ENCODE measurements at places on chromosomes 3 and 15.

GRCh38 chr15:70507772-70508371 is 255.5 kb downstream of the UACA start:
- DNase-seq: no peak

- no peak for DNase-seq
Measured at GRCh38 chr3:78221300-78221699, 1181.4 kb downstream of the ROBO2 start.

DNA sequence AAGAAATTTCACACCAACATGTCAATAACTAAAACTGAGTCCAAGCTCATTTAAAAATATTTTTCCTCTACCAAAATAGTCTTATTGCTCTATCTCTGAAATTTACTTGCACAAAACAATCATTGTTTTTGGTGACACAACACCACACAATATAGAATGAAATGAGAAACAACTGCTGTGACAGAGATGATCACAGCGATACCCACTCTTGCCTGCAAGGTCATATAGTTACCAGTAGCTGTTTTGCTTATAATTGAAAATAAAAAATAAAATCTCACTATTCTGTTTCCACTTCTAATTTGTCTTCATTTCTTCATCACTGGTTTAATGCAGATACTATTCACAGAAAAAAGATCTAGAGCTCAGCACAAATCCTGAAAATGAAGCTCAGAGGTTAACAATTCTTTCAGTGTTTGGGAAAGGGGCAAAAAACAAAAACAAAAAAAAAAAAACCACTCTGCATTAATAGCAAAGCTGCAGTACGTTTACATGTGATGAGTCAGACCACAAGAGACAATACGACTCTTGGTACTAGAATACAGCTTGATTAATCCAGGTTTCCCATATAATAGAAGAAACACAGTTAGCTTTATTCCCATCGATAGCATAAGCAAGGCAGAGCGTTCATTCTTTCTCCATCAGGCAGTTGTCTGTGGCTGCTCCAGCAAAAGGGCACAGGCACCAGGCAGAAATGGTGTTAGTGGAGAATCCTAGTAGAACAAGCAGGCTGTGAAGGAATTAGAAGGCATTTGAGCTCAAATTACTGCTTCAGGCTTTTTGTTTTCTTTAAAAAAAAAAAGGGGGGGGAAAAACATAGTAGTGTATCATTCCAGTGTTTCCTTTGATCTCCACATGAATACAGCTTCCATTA is 773 bp downstream of the ANKRD28 start:
- no peak for DNase-seq

GRCh38 chr3:79086514-79086913 is 681.3 kb downstream of the ROBO1 start:
- no peak for DNase-seq

- no peak for DNase-seq
Measured at GRCh38 chr15:71565631-71566160, 244.7 kb upstream of the NR2E3 start.

DNA sequence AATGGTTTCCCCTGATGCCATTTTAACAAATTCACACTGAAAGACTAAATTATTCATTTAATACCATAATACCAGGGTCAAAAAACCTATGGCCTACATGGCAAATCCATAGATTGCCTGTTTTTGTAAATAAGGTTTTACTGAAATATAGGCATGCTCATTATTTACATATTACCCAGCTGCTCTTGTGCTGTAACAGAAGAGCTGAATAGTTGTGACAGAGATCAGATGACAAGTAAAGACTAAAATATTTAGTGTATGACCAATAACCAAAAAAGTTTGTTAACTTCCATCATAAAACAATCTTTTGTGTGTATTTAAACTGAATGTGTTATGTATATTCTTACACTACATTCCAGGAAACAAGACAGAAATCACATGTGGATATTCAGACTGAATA is 60.2 kb downstream of the DENND4A start:
- DNase-seq: no peak

GRCh38 chr3:22113453-22113852 is 362.4 kb upstream of the ZNF385D start:
- DNase-seq: no peak

- no peak for DNase-seq
Measured at GRCh38 chr3:49013738-49014660, 4.4 kb downstream of the DALRD3 start.

DNA sequence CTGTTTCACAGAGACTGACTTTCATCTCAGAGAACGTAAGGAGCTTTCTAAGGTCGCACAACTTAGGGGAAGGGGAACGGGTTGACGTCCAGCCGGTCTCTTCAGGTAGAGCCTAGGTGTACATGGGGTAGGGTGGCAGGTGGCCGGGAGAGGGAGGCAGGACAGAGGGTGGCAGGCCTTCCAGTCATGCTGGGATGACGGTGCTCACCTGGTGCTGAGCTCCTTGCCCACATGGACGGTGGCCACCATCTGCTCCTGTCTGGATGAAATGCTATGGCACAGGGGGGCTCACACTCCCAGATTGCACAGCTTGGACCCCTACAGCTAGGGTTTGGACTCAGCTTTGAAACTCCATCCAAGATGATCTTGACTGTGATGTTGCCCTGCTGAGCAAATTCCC is 144.5 kb downstream of the ATP10A start:
- DNase-seq: no peak

DNA sequence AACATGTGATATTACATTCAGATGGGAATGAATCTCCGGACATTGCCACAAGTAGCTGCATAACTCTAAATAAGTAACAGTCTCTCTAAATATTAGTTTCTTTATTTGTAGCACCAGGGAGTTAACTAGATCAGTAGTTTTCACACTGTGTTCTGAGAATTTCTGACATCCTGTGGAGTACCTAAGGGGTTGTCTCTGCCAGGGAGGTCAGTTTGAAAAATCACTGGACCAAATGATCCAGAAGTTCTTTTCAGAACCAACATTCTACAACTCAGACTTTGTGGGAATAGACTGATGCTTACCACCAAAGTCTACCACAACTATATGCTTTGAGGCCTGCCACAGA is 9.0 kb upstream of the ILDR1 start:
- DNase-seq: no peak

GRCh38 chr3:25775936-25776335 is 7.3 kb downstream of the NGLY1 start:
- DNase-seq: no peak

GRCh38 chr15:91522605-91523332 is 330.7 kb upstream of the SLCO3A1 start:
- no peak for DNase-seq
